ENCODE measurements at places on chromosomes 16 and 17. TPM values are rescaled to one million over a fixed set of nuclear protein-coding genes. Genes with fewer than 3 reads are reported as not detected.

The LYZL6 gene
- total RNA-seq = not detected

The E2F4 gene
- total RNA-seq = 97.1 TPM

The ATP1B2 gene
- total RNA-seq = not detected

The ZNF469 gene
- total RNA-seq = 2.7 TPM

The HSD11B2 gene
- not detected for total RNA-seq

The HOXB5 gene
- total RNA-seq = 1.5 TPM

The SEZ6L2 gene
- total RNA-seq = 1.4 TPM
